GM23248 (cell line): ENCODE measurements at places on chromosomes 4 and X. TPM values are rescaled to one million over a fixed set of nuclear protein-coding genes. Genes with fewer than 3 reads are reported as not detected.

Gene PCSK1N
- total RNA-seq = 0.89 and 3.1 TPM in 2 replicates

Gene HDAC6
- 32.4 and 36.6 TPM in 2 replicates for total RNA-seq

Gene IQCM
- total RNA-seq = 0.11 TPM in 1 of 2 replicates, not detected in the other

GRCh38 chr4:112136551-112136950, 8.7 kb upstream of the FAM241A start:
- no peak for DNase-seq

- no peak for DNase-seq
Observed at GRCh38 chr4:132662456-132662855, 486.6 kb upstream of the PCDH10 start.

DNA sequence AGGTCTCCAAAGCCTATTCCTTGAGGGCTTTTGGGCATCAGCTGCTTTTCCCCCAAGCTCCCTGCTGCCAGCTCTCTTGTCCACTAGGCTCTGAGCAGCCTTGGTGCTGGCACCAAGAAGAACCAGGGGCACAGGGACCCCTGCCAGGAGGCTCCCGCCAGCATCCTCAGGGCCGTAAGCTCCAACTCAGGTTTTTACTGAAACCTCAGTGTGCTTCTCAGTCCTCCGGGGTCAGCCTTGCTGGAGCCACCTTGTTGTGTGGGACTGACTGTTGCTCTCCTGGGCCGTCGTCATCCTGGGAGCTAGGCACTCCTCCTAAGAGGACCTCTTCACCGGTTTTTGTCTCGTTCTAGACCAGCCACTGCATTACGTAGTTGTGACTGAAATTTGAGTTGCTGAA, 38.9 kb downstream of the NOP14 start:
- no peak for DNase-seq

GRCh38 chr4:67714248-67714583, 13.3 kb upstream of the UBA6 start:
- no peak for DNase-seq

- peak; percentile 67 for DNase-seq
Observed at GRCh38 chrX:40146262-40147125, 48.7 kb upstream of the BCOR start.

DNA sequence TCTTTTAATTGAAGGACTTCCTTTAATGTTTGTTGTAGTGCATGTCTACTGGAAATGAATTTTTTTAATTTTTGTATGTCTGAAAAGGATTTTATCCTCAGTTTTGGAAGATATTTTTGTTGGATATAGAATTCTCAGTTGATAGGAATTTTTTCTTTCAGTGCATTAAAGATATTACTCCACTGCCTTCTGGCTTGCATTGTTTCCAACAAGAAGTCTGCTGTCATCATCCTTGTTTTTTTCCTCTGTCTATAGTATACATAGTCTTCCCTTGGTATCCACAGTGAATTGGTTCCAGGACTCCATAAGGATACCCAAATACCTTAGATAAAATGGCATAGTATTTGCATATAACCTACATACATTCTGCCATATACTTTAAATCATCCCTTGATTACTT, 33.5 kb downstream of the SCD5 start:
- no peak for DNase-seq

GRCh38 chr4:1793940-1794808, 1.1 kb downstream of the FGFR3 start:
- peak; percentile 45 for DNase-seq

DNA sequence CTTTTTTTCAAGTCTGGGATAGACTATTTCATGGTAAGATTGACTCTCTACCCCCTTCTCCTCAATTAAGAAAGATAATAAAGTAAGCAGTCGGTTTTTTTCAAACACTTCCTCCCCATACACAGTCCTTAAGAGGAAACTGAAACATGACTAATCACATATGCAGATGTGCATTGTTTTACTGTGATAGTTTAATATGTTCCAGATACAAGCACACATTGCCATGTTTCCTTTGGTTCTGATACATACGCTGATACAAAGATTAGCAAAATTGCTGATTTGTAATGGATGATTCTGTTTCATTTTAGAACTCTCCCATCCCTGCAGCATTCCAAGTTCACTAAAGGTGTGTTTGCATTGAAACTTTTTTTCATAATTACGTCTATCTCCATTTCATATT, 76.1 kb downstream of the FBXO8 start:
- DNase-seq = peak; percentile 18

DNA sequence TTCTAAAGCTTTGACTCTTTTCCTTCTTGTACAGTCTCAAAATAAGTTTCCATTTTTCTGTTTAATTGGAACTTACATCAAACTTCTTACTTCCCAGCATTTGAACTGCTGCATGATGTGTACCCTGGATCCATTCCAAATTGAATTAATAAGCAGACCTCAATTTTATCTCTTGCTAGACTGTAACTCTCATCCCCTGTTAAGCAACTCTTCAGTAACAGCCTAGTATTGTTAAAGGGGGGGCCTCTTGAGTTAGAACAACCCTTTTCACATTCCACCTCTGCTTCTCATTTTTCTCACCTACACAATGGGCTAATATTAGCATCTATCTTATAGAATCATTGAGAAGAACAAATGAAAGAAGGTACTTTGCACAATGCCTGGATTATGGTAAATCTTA, 169.4 kb downstream of the IL1RAPL1 start:
- no peak for DNase-seq

DNA sequence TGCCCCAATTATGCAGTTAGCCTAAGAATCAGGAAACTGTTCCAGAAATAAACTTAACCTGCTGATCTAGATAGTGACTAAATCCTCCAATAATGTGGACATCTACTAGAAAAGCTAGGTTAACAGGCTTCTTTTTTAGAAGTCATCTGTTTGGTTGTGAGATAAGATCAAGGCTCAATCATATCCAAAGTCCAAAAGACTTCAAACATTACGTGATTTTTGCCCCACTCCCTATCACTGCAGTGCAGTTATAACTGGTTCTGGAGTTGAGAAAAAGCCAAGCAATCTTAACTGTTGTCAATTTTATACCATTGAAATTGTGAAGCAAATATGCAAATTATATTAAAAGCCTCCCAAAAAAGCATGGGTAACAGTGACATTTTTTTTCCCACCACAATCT, 781.4 kb downstream of the KLHL13 start:
- DNase-seq = no peak
